ENCODE measurements at places on chromosomes 16 and 17.
A peak's percentile ranks its signal among the peaks of the same experiment; 100 is the strongest.

DNA sequence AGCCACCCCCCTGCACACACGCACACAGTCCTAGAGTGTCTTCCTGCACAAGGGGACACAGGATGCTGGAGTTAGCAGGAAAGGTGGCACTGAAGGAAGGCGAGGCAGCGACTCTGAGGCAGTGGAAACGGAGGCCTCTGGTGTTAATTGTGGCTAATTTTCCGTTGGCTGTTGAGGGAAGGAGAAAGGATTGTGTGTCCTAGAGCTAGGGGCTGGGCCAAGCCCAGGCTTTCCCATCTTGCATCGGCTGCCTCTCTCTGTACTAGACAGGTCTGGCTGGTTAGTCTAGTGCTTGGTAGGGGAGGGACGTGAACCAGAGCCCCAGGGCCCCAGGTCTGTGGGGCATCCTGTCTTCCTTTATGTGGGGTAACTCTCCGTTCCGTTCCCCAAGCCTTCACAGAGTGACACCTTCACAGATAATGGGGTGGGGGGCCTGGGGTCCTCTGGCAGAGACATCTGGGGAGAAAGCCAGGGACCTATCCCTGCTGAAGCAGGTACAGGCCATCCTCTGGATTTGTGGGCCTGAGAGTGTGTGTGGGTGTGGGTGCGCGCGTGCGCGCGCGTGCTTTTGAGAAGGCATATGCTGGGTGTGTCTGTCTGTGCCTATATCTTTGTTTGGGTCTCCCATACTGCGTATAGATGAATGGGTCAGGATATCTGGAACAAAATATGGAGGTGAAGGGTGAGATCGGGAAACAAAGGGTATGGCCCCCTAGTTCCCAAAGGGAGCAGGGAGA is at the start of gene CHD3:
TSS of gene CHD3 (plus strand) at position 606 of the 737 bp plus-strand sequence. CDS start 212 bp downstream, outside the sequence.
- no peak for DNase-seq

DNA sequence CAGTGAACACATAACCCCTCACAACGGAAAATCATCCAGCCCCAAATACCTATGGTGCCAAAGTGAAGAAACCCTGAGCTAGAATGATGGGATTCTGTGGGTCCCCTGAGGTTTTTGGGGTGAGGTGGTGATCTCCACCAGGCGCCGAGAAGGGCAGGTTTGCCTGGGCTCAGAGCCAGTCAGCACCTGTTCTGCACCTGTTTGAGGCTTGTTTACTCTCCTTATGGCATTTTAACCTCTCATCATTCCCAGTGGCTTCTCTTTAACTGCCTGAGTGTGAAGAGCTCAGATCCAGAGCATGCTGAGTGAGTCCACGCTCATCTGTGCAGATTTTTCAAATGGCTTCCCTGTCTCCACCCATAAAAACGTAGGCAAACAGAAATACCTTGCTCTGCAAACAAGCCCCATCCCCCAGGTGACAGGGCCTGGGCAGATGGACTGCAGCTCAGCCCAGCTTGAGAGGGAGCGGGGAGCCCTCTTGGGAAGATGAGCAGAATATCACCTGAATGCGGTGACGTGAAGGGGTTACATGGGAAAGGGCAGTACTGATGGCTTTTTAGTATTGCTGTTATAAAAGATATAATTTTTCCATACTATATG is 40.1 kb upstream of the CLEC19A start:
- no peak for DNase-seq

DNA sequence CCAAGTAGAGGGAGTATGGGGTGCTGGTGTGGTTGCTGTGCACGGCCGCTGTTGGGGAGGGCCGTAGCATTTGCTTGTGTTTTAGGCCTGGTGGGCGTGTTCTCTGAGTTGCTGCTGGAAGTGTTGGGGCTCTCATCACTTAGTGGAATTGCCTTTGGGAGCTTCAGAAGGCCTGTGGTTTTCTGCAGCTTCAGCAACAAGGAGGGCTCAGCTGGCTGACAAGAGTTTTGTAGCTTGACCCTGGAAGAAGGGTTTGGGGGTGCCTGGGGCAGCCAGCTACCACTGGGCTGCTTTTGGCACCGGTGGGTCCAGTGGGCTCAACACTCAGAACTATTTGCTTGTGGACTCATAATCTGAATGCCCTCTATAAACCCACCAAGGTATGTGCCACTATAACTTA is 30.9 kb downstream of the HAPSTR1 start:
- DNase-seq, result no peak

- DNase-seq, result peak; percentile 47
Observed at GRCh38 chr16:85935974-85936760, 37.2 kb downstream of the IRF8 start.

DNA sequence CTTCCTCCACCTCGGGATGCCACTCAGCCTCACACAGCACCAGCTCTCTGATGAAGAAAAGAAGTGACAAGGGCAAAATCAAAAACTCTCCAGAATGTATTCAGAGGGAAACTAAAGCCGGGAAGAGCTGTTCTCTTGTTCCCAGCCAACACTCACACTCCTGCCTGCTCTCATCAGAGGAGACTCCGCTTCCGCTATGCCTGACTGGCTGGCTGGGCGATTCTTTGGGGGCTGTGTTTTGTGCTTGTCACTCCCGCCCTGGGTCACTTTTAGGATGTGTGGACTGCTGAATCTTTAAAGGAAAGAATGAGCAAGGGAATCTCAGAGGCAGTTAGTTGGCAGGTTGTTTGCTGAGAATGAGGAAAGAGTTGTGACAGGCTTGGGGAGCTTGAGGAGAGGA is 54.6 kb upstream of the TBX2 start:
- no peak for DNase-seq

GRCh38 chr17:48526608-48527546 is 3.9 kb downstream of the HOXB1 start:
- DNase-seq, result no peak

DNA sequence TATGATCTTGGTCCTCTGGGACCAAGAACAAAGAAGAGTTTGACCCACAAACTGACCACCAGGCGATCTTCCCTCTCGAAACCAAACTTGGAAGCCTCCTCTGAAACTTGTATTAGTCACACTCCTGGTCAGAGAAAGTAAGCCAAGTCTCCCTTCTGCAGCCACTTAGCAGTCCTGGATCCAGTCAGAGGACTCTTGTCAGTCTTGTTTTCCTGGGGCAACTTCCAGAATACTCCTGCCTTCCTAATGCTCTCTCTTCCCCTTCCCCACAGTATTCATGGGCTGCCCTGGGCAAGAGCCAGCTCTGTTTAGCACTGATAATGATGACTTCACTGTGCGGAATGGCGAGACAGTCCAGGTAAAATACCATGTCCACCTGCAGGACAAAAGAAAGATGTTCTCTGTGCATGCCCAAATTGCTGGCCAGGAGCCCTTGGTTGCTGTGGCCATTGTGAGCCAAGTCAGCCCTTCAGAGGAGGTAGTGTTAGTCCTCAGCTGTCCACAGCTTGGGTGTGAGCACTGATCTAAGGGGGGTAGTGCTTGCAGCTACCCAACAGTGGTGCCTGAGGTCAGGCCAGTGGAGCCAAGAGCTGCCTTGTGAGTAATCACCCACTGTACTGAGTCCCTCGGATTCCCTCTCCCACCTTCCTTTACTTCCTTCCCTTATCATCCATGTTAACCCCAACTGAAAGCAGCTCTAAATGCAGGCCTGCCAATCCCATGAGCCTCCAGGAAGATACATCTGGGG is 31.2 kb downstream of the CDH3 start:
- DNase-seq, result no peak

DNA sequence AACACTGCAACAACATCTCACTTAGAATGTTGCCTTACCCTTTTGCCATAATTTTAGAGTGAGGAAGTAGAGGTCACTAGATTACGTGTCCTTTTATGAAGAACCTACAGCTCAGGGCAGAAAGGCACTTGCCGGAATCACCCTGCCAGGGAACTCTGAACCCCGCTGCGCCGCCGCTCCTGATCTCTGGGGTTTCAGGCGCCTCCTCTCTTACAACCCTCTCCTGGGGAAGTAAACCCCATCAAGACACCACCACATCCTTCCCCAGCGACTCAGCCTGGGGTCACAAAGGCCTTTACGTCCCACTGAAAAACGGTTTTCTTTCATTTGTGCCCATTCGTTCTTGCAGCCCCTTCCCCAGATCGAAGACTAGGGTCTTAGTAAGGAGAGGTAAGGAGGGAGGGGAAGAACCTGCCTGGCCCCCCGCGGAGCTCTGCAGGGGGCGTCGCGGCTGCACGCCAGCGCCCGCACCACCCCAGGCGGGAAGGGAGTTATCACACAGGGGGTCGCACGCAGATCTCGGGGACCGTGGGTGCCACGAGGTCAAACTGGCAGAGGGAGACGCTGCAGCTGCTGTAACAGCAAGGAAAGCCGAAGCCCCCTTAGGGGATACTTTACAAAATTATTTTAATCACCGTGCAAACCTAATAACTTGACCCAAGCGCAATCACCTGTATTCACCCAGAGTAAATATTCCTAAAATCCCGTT is 1.0 kb upstream of the HLF start:
- DNase-seq, result no peak

- no peak for DNase-seq
Observed at GRCh38 chr16:67210069-67210937, 11.4 kb downstream of the ELMO3 start.

DNA sequence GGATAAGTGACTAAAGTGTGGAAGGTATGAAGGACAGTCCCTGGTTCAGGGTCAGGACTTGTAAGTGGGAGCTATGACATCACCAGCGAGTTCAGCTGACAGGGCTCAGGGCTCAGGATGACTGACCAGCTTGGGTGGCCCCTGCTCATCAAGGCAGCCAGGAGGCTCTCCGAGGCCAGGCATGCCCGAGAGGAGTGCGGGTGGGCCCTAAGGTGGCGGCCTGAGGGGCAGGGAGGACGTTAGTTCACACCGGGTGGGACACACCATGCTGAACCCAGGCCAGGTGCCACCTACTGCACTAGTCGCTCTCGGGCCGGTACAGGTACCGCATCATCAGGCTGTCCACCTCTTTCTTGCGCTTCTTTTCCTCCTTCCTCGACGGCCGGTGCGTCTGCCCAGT is 36.5 kb downstream of the PIPOX start:
- no peak for DNase-seq

All from T-helper 1 cell (primary cell).